ENCODE measurements at places on chromosomes 2 and 18. TPM values are rescaled to one million over a fixed set of nuclear protein-coding genes. Genes with fewer than 3 reads are reported as not detected.

DNA sequence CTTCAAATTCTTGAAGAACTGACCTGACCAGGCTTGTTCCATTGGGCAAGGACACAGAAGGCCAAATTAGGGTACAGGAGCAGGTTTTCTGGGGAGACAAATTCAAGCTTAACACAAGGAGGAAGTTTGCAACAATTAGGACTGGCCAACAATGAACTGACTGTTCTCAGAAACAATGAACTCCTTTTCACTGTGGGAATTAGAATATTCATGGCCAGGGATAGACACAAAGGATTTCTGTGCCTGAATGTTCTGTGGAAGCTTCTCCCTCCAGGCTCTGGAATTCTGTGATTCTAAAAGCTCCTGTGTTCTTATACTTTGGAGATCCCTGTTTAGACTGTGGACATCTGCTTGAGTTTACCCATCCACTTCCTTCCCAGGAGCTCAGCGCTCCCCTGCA lies 15.2 kb downstream of the SMYD1 start:
- DNase-seq = no peak

GRCh38 chr18:36593001-36593400 lies 235.8 kb downstream of the TPGS2 start:
- no peak for DNase-seq

DNA sequence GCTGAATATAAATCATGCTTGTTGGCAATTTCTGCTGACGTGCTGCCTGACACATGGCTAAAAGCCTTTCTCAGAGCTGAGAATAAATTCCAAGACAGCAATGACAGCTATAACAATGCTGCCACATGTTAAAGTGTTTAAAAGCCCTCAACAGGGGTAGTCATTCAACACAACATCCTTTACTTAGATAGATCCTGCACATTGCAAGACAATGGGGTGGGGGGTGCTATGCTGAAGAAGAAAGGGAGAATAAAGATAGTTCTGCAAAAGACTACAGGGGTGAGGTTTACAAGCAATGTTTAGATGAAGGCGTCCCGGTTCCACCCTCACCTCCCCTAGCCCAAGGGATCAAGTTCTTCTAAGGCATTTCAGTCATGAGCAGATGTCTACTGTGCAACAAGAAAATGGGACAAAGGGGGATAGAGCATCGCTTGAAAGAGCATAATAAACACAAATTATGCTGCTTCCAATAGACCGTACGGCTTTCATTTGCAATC lies 291.0 kb upstream of the ACVR2A start:
- no peak for DNase-seq

GRCh38 chr2:50111067-50111466 lies 920.9 kb downstream of the NRXN1 start:
- no peak for DNase-seq

DNA sequence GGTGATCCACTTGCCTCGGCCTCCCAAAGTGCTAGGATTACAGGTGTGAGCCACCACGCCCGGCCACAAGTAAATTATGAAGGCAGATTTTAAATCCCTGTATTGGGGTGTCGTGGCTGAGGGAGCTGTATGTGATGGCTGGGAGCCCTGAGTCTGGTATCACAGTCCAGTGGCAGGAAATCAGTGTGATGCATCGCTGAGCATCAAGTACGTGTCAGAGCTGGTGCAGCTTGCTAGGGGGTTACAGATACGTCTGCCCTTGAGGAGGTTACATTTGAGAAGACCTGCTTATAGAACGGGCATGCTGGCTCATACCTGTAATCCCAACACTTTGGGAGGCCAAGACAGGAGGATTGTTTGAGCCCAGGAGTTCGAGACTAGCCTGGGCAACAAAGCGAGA lies 4.3 kb downstream of the ENOSF1 start:
- DNase-seq = no peak

DNA sequence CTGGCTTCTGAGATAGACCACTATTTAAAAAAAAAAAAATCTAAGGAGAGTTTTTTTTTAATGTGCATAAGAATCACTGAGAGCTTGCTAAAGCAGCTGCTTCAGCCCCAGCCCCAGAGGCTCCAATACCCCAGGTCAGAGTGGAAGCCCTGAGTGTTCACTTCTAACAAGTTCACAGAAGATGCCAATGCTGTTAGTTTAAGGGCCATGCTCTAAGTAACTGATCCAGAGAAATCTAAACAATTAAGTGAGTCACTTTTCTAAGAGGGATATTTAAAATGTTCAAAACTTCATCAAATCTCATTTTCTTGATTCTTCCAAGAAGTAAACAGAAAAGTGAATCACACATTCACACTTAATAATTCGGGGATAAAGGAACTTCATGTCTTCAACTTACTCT lies 126.4 kb upstream of the CD226 start:
- no peak for DNase-seq

DNA sequence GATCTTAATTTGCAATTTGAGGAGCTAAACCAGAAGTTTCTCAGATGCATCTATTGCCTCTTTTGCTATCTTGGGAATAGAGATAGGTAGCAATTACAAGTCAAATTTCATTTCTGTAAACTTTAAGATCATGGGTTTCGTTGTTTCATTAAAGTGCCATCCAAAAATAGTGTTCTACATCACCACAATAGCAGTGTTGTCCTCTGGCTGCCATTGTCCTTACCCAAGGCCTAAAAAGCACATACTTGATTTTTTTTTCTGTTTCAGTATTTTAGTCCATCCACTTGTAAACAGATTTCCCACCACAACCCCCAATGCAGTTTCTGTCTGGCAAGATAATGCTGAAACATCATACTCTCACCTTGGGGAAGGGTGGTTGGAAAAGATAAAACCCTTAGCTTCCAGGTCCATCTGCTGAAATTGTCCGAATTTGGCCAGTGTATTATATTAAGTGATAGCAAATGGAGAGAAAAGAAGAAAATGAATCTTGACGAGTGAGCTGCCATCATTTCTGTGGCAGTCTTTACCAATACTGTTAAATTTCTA lies 136.2 kb downstream of the LCLAT1 start:
- no peak for DNase-seq

DNA sequence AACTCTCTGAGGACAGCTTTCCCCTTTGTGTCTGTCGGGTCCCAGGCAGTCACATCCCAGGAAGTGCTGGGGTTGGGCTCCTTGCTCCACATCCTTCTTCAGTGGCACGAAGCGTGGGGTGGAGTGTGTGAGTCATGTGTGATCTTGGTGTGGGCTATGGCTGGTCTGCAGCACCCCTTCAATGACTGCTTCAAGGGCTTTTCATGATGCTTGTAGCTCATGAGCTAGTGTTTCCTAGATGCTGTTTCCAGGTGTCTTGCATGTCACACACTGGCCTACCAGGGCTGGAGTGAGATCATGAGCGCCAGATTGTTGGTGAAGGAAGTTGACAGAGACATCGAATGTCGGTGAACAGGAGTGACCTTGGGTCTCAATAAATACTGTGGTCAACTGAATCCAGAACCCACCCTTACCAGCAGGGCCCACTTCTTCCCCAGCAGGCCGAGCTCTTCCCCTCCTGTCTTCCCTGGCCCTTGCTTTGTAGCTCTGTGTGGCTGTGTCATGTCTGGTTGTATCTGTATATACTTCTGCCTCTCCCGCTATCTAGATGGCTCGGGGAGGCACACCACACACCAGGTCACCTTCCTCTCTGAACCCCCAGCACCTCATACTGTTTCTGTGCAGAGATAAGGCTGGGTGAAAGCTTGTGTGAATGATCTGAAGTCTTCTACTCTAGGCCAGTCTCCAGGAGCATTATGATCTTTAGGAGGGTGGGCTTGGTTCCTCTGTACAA lies 3.8 kb downstream of the C2orf92 start:
- DNase-seq = no peak

The FLACC1 gene
- 1.3 TPM for total RNA-seq

The CYP27A1 gene
- total RNA-seq = 10.3 TPM
